ENCODE measurements at places on chromosomes 4 and X.
A peak's percentile ranks its signal among the peaks of the same experiment; 100 is the strongest.

DNA sequence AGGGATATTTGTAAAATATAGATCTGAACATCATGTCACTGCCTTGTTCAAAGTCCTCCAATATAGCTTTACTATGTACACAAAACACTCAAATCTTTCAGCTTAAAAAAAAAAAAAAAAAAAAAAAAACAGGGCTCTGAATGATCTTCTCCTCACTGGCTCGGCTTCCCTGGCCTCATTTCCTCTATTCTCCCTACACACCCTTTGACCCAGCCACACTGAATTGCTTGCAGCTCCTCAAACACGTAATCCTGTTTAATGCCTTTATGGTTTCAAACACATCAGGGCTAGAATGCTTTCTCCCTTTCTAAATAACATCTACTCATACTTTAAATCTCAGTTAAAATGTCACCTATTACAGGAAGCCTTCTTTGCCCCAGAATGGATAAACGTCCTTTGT, 60.8 kb downstream of the MTMR8 start:
- no peak for DNase-seq

- DNase-seq, result no peak
Observed at GRCh38 chr4:25972984-25973745, 59.1 kb downstream of the SMIM20 start.

- DNase-seq, result no peak
Observed at GRCh38 chr4:74056858-74057562, 18.5 kb upstream of the CXCL3 start.

GRCh38 chr4:91447168-91447567, 856.6 kb upstream of the GRID2 start:
- DNase-seq, result no peak

DNA sequence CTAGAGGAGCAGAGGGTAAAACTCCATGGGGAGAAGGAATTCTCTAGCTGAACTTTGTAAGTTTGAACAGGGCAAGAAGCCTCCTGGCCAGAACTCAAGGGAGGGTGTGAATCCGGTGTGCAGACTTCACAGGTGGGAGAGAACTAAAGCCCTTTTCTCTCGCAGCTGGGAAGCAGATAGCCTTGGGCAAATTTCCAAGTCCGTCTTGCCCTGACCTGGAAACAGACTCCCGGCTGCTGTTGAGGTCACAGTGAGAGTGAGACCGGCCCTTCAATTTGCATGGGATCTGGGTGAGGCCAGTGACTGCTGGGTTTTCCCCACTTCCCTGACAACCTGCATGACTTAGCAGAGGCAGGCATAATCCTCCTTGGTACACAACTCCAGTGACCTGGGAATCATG, 94.5 kb upstream of the ZNF827 start:
- no peak for DNase-seq

DNA sequence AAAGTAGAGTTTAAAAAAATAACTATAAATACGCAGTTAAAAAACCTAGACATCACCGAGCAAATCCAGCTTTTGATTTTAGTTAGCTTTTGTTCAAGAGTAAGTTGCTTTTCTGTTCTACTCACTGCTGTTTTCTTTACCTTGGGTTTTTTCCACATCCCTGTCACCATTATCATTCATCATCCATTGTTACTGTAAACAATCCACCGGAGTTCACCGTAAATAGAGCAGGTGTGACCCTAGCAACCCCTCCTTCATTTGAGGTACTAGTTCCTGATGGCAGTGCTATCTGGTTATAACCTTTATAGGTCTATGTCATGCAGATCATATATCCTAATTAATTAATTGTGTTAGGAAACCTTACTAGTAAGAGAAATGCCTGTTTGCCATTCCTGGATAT, 43.0 kb upstream of the TEX13D start:
- no peak for DNase-seq

GRCh38 chr4:38684271-38684670, 20.3 kb downstream of the KLF3 start:
- DNase-seq, result no peak

DNA sequence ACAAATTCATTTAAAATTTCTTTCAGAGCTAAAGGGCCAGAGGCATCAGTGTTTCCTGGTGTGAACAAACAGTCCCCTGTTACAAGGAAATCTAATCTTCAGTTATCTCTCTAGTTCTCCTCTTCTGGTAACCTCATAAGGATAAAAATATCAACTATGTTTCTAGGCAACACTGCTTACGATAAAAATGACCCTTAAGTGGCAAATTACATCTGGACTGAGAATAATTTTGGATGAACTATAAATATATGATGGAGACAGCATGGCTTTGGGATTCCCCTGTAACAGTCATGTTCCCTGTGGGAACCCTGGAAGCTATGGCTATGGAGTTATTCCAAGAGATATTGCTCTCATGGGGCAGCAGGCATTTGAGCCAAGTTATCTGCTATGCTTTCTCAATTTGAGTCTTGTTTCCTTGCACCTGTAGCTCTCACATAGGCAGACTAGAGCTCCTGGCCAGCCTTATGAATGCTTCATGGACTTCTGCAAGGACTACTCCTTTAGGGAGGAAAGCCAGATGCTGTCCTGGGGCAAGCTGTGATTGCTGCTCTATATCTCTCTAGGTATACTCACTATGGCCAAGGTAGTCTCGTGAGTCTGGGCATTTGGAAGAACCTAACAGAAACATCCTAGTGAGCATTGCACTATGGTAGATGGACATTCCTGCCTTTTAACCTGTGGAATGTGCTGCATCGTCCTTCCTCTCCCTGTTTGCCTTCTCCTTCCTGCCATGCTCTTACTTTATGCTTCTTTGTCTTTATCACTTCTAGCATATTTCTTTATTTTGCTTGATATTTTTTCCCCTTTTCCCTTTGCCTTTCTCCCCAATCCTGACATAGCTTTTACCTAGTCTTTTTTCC, 14.2 kb downstream of the C4orf33 start:
- peak; percentile 11 for DNase-seq

DNA sequence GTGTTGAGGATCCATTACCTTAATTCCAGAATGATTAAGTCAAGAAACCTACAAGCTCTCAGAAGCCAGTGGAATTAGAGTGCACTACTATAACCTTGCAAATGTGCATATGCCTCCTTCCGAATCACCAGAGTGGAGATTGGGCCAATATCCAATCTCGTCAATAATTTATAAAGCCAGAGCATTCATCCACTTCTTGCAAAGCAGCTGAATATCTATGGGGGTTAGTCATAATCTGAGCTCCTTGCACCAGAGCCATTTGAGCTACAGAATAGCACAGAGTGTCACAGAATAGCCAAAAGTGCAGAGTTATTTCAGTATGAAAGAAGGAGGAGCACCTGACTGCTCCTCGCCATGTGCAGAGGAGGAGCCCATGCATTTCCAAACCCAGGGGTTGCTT, 69.2 kb upstream of the MTM1 start:
- no peak for DNase-seq

- DNase-seq, result no peak
Observed at GRCh38 chrX:10083809-10084208, 73.0 kb upstream of the CLCN4 start.

DNA sequence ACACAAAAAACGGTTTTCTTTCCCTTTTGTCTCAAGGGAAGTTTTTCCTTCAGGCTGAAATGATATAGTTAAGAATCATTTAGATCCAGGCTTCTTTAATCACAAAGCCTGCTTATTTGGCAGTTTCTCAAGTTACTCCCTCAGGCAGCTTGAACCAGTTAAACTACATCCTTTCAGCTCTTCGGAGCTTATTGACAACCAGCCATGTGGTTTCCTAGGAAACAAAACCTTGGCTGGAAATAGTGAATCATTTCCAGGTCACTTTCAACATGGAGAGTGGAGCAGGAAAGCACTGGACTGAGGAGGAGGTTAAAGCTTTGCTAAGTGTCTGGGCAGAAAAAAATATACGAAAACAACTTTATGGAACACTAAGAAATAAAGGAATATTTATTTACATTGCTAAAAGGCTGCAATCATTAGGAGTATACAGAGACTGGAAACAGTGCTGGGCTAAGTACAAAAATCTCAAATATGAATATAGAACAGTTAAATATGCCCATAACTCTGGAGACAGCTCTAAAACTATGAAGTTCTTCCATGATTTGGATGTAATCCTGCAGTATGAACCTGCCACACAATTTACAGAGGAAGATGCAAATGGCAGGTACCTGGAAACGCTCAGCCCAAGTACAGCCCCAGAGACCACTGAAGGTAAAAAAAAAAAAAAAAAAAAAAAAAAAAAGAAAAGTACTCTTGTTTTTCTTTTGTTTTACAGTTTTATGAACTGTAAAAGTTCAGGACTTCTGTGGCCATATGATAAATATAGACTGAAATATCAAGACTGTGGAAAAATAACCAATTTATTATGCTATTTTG, 23.2 kb upstream of the AASDH start:
- no peak for DNase-seq

GRCh38 chr4:154078504-154079350, 289.8 kb upstream of the SFRP2 start:
- no peak for DNase-seq

DNA sequence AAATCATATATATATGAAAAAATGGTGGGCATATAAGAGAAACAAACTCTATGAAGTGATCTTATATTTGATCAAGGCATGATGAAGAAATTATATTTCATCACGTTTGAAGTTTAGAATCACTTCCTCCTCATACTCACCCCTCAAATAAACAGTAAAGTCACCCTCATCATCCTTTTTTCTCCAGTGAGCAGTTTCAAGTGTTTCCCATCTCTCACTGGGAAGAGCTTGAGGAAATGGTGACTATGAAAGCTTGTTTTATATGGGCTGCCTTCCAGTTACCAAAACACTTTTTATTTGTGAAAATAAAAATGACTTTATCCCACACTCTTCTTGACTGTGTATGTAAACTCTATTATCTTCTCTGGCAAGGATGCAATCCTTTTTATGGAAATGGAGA, 16.8 kb downstream of the PDLIM3 start:
- DNase-seq, result no peak

- no peak for DNase-seq
Observed at GRCh38 chr4:158186815-158187214, 14.0 kb upstream of the GASK1B start.

- DNase-seq, result no peak
Observed at GRCh38 chrX:10001496-10001895, 34.3 kb downstream of the CLDN34 start.

- DNase-seq, result no peak
Observed at GRCh38 chr4:8587469-8588195, 4.9 kb upstream of the CPZ start.

DNA sequence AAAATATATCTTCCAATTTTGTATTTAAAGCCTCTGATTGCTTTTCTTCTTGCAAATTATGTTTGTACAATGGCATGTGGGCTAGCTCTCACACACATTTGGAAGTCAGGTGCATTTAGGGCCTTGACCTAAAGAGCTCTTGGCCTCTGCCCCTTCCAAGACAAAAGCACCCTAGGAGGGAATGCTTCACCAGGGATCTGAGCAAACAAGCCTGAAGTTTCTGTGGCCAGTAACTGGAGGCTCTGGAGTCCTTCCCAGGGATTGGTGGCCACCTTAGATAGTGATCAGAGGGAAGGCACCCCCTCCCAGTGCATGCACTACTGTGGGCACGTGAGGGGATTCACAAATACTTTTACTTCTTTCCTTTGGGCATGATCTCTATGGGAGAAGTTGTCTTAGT, 60.3 kb upstream of the DIPK2B start:
- DNase-seq, result no peak

DNA sequence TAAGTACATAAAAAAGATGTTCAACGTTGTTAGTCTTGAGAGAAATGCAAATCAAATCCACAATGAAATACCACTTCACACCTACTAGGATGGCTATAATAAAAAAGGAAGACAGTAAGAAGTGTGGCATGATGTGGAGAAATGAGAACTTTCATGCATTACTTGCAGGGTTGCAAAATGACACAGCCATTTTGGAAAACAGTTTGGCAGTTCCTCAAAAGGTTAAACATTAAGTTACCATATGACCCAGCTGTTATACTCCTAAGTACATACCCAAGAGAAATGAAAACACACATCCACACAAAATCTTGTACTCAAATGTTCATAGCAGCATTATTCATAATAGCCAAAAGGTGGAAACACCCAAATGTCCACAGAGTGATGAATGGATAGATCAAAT, 25.8 kb upstream of the LIMCH1 start:
- no peak for DNase-seq

DNA sequence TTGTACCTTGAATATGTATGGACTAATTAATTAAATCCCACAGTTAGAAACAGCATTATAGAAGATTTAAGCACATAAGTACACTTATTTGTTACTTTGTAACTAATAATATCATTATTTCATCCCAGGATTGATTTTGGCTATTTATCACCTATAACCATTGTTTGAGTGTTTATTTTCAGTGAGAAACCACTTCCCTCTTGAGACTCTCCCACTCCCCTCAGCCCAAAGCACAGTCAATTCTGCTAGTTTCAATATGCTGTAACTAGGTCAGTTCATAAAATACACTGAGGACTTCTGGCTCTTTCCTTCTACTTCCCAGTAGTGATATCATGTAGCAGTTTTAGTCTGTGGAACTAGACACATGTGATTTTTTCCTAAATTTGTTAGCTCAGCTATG, 16.3 kb downstream of the OFD1 start:
- DNase-seq, result no peak

DNA sequence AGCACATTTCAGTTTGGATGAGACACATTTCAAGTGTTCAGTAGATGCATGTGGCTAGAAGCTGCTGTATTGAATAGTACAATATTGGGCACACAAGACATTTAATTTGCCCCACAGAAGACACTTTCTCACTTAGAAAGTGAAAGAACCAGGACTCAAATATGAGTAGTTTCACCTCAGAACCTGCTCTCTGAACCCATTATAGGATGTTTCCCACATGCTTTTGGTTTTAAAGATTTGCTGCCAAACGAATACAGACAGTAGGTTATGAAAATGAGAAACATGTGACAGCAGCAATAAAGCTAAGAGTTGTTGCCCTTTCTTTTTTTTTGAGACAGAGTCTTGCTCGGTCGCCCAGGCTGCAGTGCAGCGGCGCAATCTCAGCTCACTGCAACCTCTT, 32.3 kb downstream of the C4orf54 start:
- DNase-seq, result no peak

DNA sequence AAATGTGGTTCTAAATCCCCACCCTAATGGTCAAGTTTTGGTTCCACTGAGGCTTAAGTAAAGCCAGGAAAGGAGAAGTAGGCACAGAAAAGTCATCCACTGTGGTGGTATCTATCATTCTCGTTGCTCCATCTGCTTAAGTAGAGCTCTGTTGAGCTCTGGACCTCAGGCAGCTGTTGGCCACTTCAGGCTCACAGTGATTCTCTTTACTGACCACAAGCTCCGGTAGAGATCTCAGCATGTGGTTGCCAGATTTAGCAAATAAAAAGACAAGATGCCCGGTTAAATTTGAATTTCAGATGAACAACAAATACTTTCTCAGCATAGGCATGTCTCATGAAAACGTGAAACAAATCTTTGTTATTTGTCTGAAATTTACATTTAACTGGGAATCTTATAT, 132.3 kb upstream of the PTCHD1 start:
- no peak for DNase-seq

GRCh38 chrX:153029162-153029561, 27.1 kb upstream of the PNMA3 start:
- DNase-seq, result no peak

GRCh38 chrX:103415068-103415467, 38.7 kb downstream of the BEX3 start:
- no peak for DNase-seq

Measured in heart right ventricle (tissue), 16 donors.